ENCODE measurements at places on chromosomes 3 and 15.

DNA sequence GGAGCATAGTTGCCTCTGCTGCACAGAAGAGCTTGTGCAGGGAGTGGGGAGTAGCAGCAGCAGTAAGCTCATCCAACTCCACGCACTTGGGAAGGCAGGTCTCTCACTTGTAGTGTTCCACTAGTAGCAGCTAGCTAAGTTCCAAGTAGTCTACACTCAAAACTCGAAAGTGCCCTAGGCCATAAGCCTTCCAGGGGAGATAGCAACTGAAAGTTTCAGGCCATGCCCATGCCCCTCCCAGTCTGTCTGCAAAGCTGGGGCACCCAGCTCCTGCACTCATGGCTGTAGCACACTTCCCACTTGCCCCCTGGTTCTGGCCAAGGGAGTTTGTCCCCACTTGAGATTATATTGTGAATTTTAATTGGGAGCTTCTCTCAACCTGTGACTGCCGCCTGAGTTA is 57.5 kb downstream of the MFSD1 start:
- DNase-seq: no peak

DNA sequence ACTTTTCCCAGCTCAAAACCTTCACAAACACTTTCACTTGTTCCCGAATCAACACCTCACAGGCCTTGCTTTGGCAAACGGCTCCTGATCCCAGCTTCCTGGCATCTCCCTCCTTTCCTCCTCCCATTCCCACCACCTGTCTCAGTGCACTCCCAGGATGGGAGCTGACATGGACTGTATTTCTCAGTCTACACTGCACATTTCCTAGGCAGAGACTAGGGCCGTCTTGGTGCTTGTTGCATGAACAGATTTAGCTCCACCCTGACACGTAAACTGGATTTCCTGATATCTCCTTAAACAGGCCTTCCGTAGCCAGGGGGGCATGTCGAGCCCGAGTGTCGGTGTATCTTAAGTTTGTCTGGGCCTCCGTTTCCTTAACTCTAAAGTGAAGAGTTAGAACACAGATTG is 790 bp upstream of the WHAMM start:
- DNase-seq: no peak

DNA sequence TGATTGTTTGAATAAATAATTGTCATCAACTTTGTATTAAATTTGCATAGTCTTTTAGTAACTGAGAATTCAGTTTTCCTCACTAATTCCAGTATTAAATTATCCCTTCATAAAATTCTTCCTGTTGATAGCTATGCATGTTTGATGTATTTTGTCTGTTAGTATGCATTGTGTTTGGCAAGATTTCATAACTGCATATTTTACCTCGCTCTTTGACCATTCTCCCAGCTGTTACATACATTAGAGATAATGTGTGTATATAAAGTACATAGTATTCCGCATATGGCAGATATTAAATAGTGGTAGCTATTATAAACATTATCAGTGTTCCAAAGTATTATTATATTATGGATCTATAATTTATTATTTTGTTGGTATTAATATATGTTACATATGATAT is 10.6 kb upstream of the NFKBIZ start:
- no peak for DNase-seq

DNA sequence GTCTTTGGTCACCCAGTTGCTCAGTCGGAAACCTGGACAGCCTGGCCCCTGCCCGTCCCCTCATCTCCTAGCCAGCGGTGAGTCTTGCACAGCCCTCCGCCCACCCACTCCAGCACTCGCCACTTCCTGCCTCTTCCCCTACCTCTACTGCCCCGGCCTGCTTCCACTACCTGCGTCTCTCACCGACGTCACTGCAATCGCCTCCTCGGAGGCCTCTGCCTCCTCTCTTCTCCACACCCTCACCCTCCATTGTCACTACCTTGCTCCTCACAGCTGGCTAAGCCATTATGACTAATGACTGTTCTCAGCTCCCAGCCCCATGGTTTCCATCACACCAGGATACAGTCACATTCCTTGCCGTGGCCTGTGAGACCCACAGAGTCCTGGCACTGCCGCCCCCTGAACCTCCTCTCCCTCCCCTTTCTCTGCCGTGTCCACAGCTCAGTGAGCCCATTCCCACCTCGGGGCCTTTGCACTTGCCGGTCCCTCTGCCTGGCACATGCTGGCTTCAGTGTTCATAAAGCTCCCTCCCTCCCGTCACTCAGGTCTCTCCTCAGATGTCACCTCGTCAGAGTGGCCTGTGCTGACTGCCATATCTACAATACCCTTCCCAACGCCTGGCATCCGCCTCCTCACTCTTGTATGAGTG is 104.8 kb downstream of the FBLN2 start:
- DNase-seq: no peak

GRCh38 chr3:21477541-21478288 is 273.3 kb downstream of the ZNF385D start:
- no peak for DNase-seq

- DNase-seq: no peak
These were observed 7.0 kb downstream of the RTP3 start for GRCh38 chr3:46504789-46505188.

- no peak for DNase-seq
These were observed 27.9 kb downstream of the PLCL2 start for GRCh38 chr3:16912400-16913263.

DNA sequence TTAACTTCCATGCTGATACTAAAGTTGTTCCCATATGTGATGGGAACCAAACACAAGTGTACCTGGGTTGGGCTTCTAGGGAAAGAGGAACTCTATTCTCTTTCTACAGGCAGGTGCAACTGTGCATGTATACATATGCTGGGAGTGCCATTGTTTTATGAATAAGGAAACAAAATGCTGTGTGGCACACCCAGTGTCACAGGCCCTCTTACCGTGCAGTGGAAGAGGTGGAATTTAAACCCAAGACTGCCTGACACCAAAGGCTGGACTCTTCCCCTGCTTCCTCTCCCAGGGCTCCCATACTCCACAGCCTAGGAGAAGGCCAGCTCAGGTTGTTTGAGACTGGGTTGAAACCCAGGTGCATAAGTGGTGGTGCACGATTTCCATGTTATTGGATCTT is 1.9 kb upstream of the FETUB start:
- no peak for DNase-seq

- DNase-seq: no peak
These were observed 39.2 kb downstream of the TMEM158 start for GRCh38 chr3:45186871-45187270.

DNA sequence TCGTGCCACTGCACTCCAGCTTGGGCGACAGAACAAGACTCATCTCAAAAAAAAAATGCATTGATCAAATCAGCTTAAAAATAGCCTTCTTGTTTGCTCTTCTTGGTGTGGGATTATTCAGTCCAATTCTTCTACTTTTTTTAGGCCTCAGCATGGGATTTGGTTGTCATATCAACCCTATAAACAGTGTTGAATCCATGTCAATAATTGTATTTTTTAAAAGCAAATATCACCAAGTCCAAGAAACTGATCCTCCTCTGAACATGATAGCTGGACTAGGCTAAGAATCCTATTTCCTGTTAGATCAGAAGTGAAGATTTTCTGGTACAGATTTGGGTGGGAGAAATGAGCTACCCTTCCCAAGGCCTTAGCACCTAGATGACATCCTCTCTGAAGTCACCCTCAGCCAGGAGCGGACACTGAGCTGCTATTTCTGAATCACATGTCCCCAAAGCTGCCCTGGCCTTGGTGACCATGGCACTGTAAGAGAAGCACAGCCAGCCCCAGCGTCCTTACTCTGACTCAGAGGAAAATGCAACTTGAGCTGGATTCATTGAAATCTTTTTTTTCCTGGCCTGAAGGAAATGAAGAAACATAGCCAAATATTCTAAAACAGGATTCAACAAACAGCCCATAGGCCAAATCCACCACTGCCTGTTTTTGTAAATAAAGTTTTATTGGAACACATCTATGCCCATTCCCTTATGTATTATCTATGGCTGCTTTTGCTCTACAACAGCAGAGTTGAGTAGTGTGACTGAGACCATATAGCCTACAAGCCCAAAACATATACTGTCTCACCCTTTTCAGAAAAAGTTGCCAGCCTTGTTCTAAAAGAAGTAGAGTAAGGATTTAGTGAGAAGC is 215.9 kb upstream of the CTDSPL start:
- DNase-seq: no peak

DNA sequence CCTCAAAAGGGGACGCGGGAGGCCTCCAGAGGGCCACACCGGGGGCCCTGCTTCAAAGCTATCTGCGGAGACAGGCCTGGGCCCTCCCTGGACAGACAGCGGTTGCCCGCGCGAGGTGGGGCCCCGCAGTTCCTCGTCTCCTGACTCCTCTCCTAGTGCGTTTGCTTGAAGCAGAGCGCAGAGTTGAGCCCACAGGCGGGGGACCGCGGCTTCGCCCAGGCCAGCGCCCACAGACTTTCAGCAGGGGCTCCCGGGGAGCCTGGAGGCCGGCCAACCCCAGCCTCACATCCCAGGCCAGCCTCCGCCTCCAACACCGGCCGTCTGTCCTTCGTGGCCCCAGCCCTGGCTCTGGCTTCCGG is 540 bp upstream of the ADAMTS7 start:
- no peak for DNase-seq

GRCh38 chr3:59862686-59863085 is 812.9 kb upstream of the CFAP20DC start:
- no peak for DNase-seq

DNA sequence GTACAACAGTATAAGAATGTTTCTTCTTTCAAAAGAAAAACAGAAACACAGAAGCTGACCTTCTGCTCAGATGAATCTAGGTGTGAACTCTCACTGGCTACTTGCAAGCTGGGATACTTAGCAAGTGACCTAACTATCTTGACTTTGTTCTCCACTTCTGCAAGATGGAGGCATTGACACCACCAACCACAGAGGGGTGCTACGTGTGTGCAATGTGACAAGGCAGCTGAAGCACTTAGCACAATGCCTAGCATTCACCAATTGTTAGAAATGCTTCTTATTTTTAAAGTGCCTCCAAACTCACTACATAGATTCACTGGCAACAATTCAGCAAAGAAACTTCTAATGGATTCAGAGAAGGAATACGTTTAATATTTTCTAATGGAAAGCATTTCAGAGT is 331.4 kb upstream of the WNT5A start:
- DNase-seq: no peak

DNA sequence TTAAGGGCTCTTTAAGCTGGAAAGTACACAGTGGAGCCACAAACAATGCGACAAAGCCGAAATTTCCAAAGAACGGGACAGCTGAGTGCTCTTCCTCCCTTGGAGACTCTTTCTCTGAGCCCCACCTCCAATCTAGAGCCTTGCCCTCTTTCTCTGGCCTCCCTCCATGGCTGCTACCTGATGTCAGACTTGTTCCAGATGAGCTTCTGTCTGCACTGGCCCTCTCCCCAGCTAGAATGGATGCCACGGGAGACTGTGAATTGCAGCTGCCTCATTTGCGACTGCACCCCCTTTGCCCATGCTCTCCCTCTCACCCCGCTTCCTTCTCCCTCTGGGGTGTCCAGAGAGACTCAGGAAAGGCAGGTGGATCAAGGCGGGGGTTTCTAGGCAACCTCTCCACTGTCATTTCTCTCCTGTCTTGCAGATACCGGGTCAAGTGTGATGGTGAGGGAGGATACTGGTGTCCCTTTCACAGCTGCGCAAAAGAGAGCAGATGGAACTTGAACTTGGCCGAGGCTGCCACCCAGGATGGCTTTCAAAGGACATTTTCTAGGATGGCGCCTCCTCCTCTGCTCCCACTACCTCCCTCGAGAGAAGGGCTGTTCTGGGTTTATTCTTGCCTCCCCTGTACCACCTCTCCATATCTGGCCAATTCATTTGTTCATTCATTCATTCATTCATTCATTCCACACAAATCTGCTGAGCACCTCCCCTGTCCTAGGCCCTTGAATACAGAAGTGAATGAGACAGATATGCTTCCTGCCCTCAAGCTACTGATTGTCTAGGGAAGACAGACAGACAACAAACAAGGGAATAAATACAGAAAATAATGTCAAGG is 12.8 kb downstream of the ATP2B2 start:
- no peak for DNase-seq

- DNase-seq: no peak
These were observed 19.9 kb upstream of the TATDN2 start for GRCh38 chr3:10228248-10228950.

DNA sequence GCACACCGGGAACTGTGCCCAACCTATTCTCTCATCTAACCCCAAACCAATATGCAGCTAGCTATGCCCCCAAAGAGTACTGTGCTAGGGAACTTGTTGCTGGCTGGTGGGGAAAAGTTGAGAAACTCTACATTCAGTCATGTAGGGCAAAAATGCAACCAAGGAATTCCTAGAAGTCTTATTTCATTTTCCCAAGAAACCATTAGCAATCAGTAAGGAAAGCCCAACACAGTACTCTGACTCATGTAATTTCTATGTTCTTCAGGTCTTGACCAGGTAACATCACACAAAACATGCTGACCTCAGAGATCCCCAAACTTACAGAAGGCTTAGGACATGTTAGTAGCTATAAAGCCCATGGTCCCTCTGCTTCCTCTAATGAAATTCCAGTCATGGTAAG is 52.1 kb downstream of the TASOR start:
- DNase-seq: no peak

- DNase-seq: no peak
These were observed 46.6 kb downstream of the KLF13 start for GRCh38 chr15:31373096-31373865.
